ENCODE measurements at places on chromosomes 16 and 17.

DNA sequence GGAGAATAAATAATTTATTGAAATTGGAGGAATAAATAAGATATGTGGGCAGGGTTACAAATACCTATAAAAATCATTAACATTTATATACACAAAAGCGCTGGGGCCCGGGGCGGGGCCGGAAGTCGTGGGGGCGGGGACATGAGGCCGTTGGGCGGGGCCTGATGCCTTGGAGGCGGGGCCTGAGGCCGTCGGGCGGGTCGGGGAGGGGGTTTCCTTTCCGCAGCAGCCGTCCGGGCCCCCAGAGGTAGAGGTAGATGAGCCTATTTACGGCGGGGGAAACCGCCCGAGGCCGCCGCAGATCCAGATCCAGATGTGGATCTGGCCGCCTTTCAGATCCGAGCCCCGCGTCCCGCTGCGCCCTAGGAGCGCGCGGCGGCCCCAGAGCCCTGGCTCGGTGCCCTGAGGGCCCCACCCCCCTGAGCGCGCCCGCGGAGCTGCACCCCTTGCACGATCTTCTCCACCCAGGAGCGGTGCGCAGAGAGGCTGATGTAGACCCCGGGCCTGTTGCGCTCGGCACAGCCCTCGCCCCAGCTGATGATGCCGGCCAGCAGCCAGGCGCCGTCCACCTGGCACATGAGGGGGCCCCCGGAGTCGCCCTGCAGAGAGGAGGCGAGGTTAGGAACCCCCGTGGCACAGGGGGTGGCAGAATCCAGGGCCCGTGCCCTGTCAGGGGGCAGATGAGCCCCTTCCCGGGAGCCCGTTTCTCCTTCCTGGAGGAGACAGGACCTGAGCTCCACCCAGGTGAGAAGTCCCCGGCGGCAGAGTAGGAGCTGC lies 5.1 kb downstream of the PRSS22 start:
- H3K4me3 ChIP-seq: no peak overlapping the region
- no peaks in the 10 kb centered on the region for H3K4me1 ChIP-seq
- no peak overlapping the region for H3K27ac ChIP-seq
- peaks cover 40% of the 10 kb centered on the region for H3K27me3 ChIP-seq
- H3K36me3 ChIP-seq: no peaks in the 10 kb centered on the region

DNA sequence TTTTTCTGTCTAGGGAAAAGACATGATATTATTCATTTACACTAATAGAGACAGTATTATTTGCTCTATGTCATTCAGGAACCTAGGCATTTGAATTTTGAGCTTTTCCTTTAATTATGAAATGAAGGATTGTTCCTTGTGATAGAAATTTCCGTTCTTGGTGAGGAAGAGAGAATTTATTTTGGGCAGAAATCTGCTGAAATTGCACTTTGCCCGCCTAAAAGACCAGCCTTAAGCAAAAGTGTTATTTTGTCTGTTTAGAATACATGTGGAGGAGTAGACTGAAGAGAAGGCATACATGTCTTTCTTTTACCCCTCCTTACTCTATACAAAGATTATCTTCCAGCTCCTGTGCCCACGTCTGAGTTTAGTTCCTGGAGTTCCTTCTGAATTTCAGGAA lies 16.8 kb upstream of the KRT10 start:
- H3K27me3 ChIP-seq: peaks cover 29% of the 10 kb centered on the region
- no peak for DNase-seq
- no peaks in the 10 kb centered on the region for H3K4me1 ChIP-seq
- H3K4me3 ChIP-seq: no peak overlapping the region
- H3K36me3 ChIP-seq: peaks cover 2% of the 10 kb centered on the region

GRCh38 chr17:21278450-21279197 lies 5.9 kb upstream of the MAP2K3 start:
- peaks cover 9% of the 10 kb centered on the region for H3K4me1 ChIP-seq
- peaks cover 48% of the 10 kb centered on the region for H3K27me3 ChIP-seq
- no peak for DNase-seq

- H3K4me1 ChIP-seq: no peaks in the 10 kb centered on the region
- no peak for DNase-seq
- peaks cover 2% of the 10 kb centered on the region for H3K27me3 ChIP-seq
- peaks cover 37% of the 10 kb centered on the region for H3K36me3 ChIP-seq
- H3K27ac ChIP-seq: no peak overlapping the region
Observed at GRCh38 chr16:35737076-35737475, 2277.7 kb downstream of the TP53TG3F start.

- H3K4me1 ChIP-seq: no peaks in the 10 kb centered on the region
- no peak overlapping the region for H3K4me3 ChIP-seq
- DNase-seq: no peak
Observed at GRCh38 chr16:26454102-26454501, 612.6 kb upstream of the C16orf82 start.

- no peaks in the 10 kb centered on the region for H3K36me3 ChIP-seq
- peaks cover 10% of the 10 kb centered on the region for H3K4me1 ChIP-seq
- no peak for DNase-seq
- no peak overlapping the region for H3K27ac ChIP-seq
- H3K27me3 ChIP-seq: peaks cover 52% of the 10 kb centered on the region
Observed at GRCh38 chr16:31869511-31870201, 4.0 kb upstream of the ZNF267 start.

GRCh38 chr17:59814685-59815084 lies 78.1 kb downstream of the TUBD1 start:
- H3K27me3 ChIP-seq: no peaks in the 10 kb centered on the region
- no peaks in the 10 kb centered on the region for H3K36me3 ChIP-seq
- DNase-seq: no peak
- H3K27ac ChIP-seq: no peak overlapping the region

DNA sequence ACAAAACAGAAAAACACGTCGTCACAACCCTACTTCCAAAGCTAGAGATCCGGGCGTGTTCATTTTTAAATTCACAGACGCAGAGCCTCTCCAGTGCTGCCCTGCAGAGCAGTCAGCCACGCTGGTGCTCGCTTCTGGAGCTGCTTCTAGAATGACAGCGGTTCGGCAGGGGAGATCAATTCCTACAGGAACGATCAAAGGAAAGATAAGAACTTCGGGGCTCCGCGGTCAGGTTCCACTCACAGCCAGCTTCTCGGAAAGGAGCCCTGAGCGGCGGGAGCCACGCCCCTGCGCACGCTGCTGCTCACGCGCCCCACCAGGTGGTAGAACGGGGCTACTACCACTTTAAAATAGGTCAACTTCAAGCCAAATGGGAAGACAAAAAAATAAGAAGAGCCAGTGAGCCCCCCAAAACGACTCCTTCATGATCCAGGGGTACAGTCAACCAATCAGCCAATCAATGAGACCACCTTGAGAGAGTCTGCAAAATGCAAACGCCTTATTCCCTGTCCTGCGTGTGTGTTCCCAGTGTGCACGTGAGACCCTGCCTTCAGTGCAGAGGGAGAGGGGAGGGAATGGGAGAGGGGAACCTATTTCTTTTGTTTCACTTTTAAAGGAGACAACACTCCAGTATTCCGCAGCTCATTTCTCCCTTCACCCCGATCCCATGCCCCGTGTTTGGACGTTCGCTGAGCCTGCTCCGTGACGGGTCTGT lies 209.7 kb downstream of the RBFOX3 start:
- peaks cover 44% of the 10 kb centered on the region for H3K27me3 ChIP-seq
- peaks cover 13% of the 10 kb centered on the region for H3K4me1 ChIP-seq
- no peak overlapping the region for H3K4me3 ChIP-seq
- DNase-seq: peak; percentile 81
- H3K36me3 ChIP-seq: no peaks in the 10 kb centered on the region
- H3K27ac ChIP-seq: no peak overlapping the region

DNA sequence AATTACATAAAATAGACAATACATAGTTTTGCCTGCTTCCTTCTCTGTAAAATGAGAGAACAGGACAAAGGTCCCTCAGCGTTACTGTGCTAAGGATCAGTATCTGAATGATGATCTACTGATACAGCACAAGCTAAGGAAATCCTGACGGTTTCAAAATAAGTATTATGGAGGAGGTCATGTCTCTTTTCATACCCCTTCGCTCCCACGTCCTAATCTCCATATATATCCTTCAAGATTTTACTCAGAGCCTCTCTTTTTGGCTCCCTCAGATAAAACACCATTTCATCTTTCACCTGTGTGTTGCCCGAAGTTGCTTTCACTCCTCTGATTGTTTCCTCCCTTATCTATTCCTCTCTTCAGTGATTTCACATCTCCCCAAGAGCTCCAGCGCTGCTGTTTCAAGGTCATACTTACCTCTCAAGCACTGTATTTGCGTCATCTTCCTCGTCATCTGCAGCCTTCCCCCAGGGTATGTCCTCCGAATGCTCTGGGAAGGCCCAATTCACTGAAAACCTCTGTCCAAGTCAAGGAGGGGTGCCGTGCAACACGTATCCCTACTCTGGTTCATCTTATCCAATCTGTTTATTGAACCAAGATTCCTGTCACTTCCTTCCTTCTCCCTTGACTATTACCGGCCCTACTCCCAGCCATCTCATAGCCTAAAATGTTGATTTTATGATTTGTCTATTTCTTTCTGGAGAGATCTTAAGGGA lies 1.2 kb upstream of the BLTP2 start:
- H3K4me3 ChIP-seq: peak overlapping the region; percentile 79
- peaks cover 35% of the 10 kb centered on the region for H3K4me1 ChIP-seq
- H3K27ac ChIP-seq: peak overlapping the region; percentile 41
- no peaks in the 10 kb centered on the region for H3K27me3 ChIP-seq
- DNase-seq: no peak

DNA sequence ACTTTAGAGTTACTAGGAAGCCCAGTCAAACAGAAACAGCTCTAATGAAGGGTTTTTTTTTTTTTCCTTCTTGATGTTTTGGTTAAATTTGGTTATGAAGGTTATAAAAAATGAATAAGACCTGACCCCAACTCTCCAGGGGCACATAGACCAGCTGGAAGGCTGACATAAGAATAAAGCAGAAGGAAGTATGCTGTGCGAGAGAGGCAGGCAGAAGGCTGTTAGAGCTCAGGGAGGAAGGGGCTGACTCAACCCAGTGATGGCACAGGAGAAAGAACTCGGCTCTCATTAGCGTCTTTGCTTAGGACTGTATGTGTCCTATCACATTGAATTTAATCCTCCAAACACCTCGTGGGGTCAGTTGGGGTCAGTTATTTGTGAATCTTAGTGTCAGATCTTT lies 474.6 kb downstream of the PMP22 start:
- peak overlapping the region; percentile 2 for H3K27ac ChIP-seq
- H3K4me3 ChIP-seq: no peak overlapping the region
- peaks cover 3% of the 10 kb centered on the region for H3K36me3 ChIP-seq
- no peak for DNase-seq
- no peaks in the 10 kb centered on the region for H3K27me3 ChIP-seq
- peaks cover 35% of the 10 kb centered on the region for H3K4me1 ChIP-seq

- H3K4me1 ChIP-seq: peaks cover 75% of the 10 kb centered on the region
- H3K36me3 ChIP-seq: no peaks in the 10 kb centered on the region
- DNase-seq: no peak
Observed at GRCh38 chr16:17367036-17367435, 103.7 kb downstream of the XYLT1 start.

GRCh38 chr16:53415504-53415903 lies 18.8 kb upstream of the RBL2 start:
- no peaks in the 10 kb centered on the region for H3K27me3 ChIP-seq
- H3K36me3 ChIP-seq: peaks cover 5% of the 10 kb centered on the region
- no peak overlapping the region for H3K27ac ChIP-seq

DNA sequence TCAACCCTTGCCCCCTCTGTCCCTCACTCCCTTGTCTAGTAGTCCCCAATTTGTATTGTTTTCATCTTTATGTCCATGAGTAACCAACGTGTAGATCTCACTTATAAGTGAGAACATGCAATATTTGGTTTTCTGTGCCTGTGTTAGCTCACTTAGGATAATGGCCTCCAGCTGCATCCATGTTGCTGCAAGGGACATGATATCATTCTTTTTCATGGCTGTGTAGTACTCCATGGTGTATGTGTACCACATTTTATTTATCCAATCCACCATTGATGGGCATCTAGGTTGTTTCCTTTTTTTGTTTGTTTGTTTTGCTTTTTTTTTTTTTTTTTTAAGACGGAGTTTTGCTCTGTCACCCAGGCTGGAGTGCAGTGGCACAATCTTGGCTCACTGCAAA lies 63.0 kb upstream of the HS3ST4 start:
- no peaks in the 10 kb centered on the region for H3K4me1 ChIP-seq
- H3K27ac ChIP-seq: no peak overlapping the region
- no peak overlapping the region for H3K4me3 ChIP-seq
- DNase-seq: no peak
- H3K27me3 ChIP-seq: peaks cover 3% of the 10 kb centered on the region

- DNase-seq: peak; percentile 71
- H3K27me3 ChIP-seq: peaks cover 4% of the 10 kb centered on the region
- peak overlapping the region; percentile 76 for H3K4me3 ChIP-seq
- peak overlapping the region; percentile 83 for H3K27ac ChIP-seq
Observed at GRCh38 chr17:7656958-7657609, 6.4 kb downstream of the ATP1B2 start.

GRCh38 chr16:48912360-48912759 lies 302.4 kb upstream of the N4BP1 start:
- peaks cover 4% of the 10 kb centered on the region for H3K4me1 ChIP-seq
- no peaks in the 10 kb centered on the region for H3K36me3 ChIP-seq
- H3K27ac ChIP-seq: no peak overlapping the region
- peaks cover 19% of the 10 kb centered on the region for H3K27me3 ChIP-seq
- no peak overlapping the region for H3K4me3 ChIP-seq

DNA sequence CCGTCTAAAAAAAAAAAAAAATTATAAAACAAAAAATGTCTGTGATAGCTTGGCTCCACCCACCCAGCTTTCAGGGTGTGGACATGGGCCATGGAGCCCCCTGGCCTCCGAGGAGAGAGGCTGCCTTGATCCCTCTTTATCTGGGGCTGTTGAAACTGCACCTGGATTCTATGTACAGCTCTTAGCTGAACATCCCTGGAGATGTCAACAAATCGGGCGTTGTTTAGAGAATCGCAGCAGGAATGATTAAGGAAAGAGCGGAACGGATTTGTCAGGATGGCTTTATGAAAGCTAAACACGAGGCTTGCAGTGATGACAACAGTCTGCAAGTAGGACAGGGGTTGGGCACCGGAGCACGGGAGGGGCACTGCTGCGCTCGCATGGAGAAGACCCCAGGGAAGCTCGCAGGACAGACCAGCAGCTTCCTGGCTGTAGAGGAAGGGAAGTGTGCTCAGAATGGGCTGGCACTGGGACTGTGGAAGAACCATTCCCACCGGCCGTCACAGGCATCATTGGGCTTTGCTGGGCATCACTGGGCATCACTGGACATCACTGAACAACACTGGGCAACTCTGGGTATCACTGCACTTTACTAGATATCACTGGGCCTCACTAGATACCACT lies 195.8 kb upstream of the FOXF1 start:
- DNase-seq: no peak
- H3K4me1 ChIP-seq: no peaks in the 10 kb centered on the region
- peaks cover 38% of the 10 kb centered on the region for H3K27me3 ChIP-seq
- H3K4me3 ChIP-seq: no peak overlapping the region
- H3K27ac ChIP-seq: no peak overlapping the region

- no peak overlapping the region for H3K4me3 ChIP-seq
- H3K27me3 ChIP-seq: no peaks in the 10 kb centered on the region
- H3K36me3 ChIP-seq: peaks cover 5% of the 10 kb centered on the region
Observed at GRCh38 chr16:90001761-90002503, 17.3 kb downstream of the DBNDD1 start.

DNA sequence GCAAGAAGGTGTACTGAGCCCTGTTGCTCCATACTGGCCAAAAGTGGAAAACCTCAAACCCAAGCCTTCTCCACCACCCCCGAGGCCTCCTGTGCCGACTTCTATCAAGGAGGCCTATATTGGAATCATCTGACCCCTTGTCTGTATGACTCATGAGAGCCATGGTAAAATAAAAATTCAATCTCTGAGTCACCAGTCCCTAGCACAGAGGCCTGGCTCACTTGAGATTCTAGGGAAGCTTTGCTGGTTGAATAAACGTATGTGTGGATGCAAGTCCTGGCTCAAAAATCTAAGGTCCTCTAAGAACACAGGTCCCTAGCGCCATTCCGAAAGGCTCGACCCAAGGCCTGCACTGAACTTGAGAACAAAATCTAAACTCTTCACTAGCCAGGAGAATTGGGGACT lies 15.0 kb downstream of the NSMCE1 start:
- no peak for DNase-seq
- H3K4me3 ChIP-seq: no peak overlapping the region
- no peaks in the 10 kb centered on the region for H3K27me3 ChIP-seq
- H3K27ac ChIP-seq: no peak overlapping the region
- peaks cover 10% of the 10 kb centered on the region for H3K4me1 ChIP-seq

All from neural crest cell (in vitro differentiated cells).